HFFc6 (cell line): ENCODE measurements at places on chromosomes 12 and 14. TPM values are rescaled to one million over a fixed set of nuclear protein-coding genes. Genes with fewer than 3 reads are reported as not detected.

DNA sequence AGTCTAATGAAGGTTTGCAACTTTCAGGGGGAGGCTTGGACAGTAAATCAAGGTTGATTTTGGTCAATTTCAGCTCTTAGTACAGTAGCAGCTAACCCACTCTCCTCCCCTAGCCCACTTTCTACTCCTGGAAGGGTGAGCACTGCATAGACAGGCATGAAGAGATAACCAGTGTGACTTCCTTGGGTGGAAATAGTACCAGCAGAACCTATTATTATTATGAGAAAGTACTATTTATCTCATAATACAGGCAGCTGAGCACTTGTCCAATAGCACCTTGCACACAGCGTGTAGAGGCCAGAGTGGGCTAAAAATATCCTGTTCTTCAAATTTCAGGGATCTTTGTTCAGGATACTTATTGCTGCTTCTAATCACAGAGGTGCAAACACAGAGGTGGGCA lies 96.2 kb upstream of the FKBP4 start:
- no peaks in the 10 kb centered on the region; the same call in 1 of the 2 replicates for H3K4me1 ChIP-seq
- no peak for DNase-seq
- peaks cover 33% of the 10 kb centered on the region for H3K27me3 ChIP-seq
- no peak overlapping the region for H3K27ac ChIP-seq
- H3K36me3 ChIP-seq: peaks cover 9% of the 10 kb centered on the region; the same call in 1 of the 2 replicates

- H3K4me3 ChIP-seq: no peak overlapping the region
- no peak for DNase-seq
- no peaks in the 10 kb centered on the region for H3K27me3 ChIP-seq
Observed at GRCh38 chr12:44379831-44380230, 496.3 kb downstream of the NELL2 start.

DNA sequence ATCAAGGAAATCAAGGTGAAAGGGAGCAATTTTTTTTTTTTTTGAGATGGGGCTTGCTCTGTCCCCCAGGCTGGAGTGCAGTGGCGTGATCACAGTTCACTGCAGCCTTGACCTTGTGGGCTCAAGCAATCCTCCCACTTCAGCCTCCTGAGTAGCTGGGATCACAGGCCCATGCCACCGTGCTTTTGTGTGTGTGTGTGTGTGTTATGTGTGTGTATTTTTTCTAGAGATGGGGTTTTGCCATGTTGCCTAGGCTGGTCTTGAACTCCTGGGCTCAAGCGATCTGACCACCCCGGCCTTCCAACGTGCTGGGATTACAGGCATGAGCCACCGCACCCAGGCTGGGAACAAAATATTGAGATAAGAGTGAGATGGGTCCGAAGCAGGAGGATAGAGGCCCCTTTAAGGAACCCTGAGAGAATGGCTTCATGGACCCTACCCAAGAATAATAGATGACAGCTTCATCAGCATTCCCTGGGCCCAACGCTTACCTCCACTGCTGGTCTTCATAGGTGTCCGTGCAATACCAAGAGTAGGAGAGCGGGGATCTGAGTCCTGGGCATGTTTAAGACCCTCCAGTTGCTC lies 1.0 kb downstream of the CDCA3 start:
- H3K4me3 ChIP-seq: peak overlapping the region; percentile 98
- DNase-seq: no peak
- peaks cover 14% of the 10 kb centered on the region for H3K27me3 ChIP-seq
- peak overlapping the region; percentile 93 for H3K27ac ChIP-seq

- no peak overlapping the region for H3K4me3 ChIP-seq
- H3K27ac ChIP-seq: peak overlapping the region; percentile 77
- no peaks in the 10 kb centered on the region; the same call in 1 of the 2 replicates for H3K36me3 ChIP-seq
- H3K4me1 ChIP-seq: peaks cover 94% of the 10 kb centered on the region
- peak; percentile 66 for DNase-seq
Observed at GRCh38 chr12:62720661-62721330, 214.2 kb downstream of the PPM1H start.

DNA sequence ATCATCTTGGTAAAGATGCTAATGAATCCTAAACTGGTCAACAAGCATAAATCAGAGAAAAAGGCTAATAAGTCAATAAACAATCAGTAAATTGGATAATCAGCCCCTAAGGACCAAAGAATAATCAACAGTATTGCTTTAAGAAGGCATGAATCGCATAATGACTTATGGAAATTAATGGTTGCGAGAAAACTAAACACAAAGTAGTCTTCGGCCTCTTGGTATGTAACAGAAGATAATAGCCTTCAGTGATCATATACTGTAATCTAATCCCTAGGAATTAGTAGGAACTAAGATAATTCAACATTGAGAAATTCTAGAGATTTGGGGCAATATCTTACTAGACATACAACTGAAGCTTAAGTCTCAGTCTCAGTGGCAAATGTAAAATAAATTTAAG lies 122.1 kb downstream of the PRKCH start:
- H3K36me3 ChIP-seq: no peaks in the 10 kb centered on the region
- DNase-seq: no peak
- no peak overlapping the region for H3K4me3 ChIP-seq
- peaks cover 17% of the 10 kb centered on the region for H3K27me3 ChIP-seq
- H3K27ac ChIP-seq: no peak overlapping the region

DNA sequence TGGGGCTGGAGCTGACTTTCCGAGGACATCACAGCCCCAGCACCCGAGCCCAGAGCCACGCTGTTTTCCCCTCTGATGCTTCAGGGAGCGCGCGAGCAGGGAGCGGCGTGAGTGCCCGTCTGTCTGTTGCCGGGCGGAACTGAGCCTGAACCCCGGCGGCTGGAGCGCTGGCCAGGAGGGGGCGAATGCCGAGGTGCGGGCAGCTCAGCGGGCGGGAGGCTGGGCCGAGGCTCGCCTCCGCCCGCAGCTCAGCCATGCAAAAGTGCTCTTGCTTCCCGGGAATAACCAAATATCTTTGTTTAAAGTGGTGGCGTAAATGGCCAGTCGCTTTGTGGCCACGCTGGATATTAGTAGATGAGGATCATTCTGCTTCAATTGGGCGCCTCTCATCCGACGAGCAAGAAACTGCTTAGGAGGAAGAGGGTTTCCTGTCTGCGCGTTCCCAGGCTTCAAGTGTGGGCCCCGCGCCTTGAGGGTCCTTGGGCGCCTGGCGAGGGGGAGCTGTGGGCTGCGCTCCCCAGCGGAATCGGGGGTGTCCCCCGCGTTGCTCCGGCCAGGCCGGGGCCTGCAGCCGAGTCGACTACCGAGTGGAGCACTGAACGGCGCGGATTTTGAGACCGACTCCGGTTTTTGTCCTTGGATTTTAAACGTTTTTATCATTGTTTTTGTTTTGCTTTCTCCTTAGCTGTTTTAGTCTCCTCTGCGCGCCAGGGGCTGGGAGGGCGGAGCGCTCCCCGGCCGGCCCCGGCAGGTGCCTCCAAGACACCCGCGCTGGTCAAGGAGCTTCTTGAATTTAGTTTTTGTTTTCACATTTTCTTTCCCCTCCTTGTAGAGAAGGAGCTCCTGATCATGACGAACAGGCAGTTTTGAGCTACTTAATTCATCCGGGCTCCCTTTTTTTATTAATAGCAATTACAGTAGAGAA lies 831 bp upstream of the NKX2-1 start:
- peaks cover 63% of the 10 kb centered on the region for H3K27me3 ChIP-seq
- peak; percentile 5 for DNase-seq
- no peak overlapping the region for H3K27ac ChIP-seq
- H3K4me1 ChIP-seq: peaks cover 5% of the 10 kb centered on the region; the same call in 1 of the 2 replicates

- H3K27me3 ChIP-seq: peaks cover 42% of the 10 kb centered on the region
- H3K4me1 ChIP-seq: peaks cover 18% of the 10 kb centered on the region
- no peaks in the 10 kb centered on the region for H3K36me3 ChIP-seq
- DNase-seq: no peak
Observed at GRCh38 chr12:53807322-53807860, 55.6 kb upstream of the CISTR start.

DNA sequence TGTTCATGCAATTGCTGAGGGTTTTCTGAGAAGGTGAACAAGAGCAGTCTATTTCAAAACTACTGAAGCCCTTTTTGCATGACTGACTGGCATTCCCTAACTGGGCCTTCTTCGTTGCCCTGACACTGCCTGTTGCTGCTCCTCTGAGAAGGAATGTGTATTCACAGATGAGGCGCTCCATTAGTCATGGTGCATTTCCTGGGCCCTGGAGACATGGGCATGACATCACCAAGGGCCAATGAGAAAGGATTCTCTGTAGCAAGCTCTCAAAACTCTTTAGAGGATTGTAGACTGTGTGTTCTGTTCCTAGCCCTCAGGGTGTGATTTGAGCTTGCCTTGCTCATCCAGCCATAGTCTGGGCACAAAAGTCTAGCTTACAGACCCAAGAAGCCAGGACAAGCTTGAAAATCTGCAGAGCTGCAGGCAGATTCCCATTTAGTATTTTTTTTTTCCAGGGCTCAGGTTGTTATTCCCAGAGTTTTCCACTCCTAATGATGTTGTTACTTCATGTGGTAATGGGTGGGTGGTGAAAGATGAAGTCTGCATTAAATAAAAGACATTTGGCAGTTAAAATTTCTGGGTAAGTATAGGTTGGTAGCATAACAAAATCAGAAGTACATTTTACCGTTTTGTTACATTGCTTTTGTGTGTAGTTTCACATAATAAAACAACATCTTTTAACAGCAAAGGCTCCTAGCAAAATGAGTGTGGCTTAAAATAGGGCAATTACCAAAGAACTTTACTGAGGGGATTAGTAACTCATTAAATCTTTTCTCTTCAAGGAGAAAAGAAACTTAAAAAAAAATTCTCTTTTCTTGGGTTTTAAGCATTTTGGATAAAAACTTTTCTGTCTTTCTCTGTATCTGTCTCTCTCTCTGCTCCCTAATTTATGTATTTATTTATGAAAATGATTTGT lies 318.4 kb downstream of the RAD51B start:
- H3K4me1 ChIP-seq: peaks cover 77% of the 10 kb centered on the region
- peak overlapping the region; percentile 70 for H3K4me3 ChIP-seq
- DNase-seq: peak; percentile 98
- H3K27ac ChIP-seq: peak overlapping the region; percentile 94

- peaks cover 7% of the 10 kb centered on the region for H3K27me3 ChIP-seq
- no peak overlapping the region for H3K27ac ChIP-seq
- H3K4me3 ChIP-seq: no peak overlapping the region
- DNase-seq: no peak
Observed at GRCh38 chr12:32517966-32518365, 118.6 kb downstream of the FGD4 start.

DNA sequence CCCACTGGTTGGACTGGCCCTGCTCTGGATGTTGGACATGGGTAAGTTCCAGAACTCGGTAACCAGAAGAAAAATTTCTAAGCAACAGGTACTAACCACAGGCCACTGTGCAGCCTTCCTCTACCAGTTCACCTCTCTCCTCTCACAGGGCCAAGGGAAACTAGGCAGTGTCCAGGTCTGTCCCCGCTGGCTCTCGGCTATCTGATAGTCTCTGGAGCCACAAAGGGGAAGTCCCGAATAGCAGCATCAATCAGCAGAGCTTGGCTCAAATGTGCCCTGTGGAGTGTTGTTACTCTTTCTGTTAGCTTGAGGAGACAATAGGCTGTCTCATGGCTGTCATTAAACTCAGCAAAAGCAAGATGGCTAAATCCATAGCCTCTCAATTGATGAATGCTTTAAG lies 73.2 kb downstream of the TSPAN11 start:
- no peak for DNase-seq
- no peaks in the 10 kb centered on the region for H3K36me3 ChIP-seq
- H3K4me1 ChIP-seq: peaks cover 38% of the 10 kb centered on the region
- no peak overlapping the region for H3K4me3 ChIP-seq
- H3K27me3 ChIP-seq: peaks cover 13% of the 10 kb centered on the region
- H3K27ac ChIP-seq: no peak overlapping the region

DNA sequence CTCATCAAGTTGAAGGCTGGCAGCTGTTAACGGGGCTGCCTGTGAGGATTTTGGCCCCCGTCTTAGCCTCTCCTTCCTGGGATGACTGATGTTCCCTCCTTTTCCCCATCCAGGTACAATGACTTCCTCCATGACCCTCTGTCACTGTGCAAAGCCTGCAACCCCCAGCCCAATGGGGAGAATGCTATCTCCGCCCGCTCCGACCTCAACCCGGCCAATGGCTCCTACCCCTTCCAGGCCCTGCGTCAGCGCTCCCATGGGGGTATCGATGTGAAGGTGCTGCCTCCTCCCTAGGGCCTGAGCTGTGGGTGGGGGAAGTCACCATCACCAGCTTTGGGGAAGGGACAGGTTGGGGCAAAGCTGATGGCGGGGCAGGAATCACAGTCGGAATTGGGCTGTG lies 16.1 kb downstream of the SDS start:
- H3K27ac ChIP-seq: no peak overlapping the region
- H3K4me1 ChIP-seq: no peaks in the 10 kb centered on the region
- no peak for DNase-seq
- peaks cover 6% of the 10 kb centered on the region; the same call in 1 of the 2 replicates for H3K36me3 ChIP-seq
- H3K27me3 ChIP-seq: no peaks in the 10 kb centered on the region

DNA sequence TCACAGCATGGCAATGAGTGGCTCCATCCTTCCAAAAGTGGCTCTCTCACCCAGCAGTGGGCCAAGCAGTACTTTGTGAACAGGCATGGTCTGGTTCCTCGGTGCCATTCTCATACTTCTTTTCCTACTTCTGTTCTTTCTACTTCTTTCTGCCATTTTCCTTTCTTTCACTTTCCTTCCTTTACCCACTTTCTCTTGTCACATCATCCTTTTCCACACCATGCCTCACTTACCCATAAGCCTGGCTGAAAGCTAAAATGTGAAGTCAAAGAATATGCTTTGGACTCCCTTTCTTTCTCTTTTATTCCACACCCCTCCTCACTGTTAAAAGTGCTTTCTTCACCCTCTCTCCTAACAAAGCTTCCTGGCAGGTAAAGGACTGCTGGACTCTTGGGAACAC lies 57.0 kb downstream of the PTHLH start:
- DNase-seq: no peak
- H3K4me3 ChIP-seq: no peak overlapping the region
- no peaks in the 10 kb centered on the region for H3K36me3 ChIP-seq
- H3K27ac ChIP-seq: no peak overlapping the region
- no peaks in the 10 kb centered on the region for H3K4me1 ChIP-seq

DNA sequence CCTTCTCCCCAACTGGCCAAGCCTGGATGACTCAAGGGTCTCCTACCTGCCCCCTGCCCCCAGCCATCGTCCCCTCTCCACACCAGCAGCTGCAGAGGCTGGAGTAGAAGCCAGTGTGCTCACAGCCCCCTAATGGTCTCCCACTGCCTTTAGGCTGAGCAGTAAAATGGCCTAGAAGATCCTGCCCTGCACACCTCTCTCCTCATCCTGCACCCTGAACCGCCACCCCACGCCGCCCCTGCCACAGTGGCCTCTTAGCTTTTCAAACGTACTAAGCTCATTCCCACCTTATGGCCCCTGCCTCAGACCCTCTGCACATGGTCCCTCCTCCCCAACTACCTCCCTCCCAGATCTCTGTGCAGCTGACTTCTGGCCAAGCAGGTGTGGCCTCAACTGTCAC lies 46.3 kb downstream of the RBM19 start:
- H3K36me3 ChIP-seq: peaks cover 17% of the 10 kb centered on the region; the same call in 1 of the 2 replicates
- H3K4me1 ChIP-seq: no peaks in the 10 kb centered on the region
- H3K27ac ChIP-seq: no peak overlapping the region
- no peak overlapping the region for H3K4me3 ChIP-seq

GRCh38 chr12:132055535-132056096 lies 88.5 kb downstream of the DDX51 start:
- no peak overlapping the region for H3K27ac ChIP-seq
- peaks cover 1% of the 10 kb centered on the region for H3K27me3 ChIP-seq
- peaks cover 31% of the 10 kb centered on the region for H3K36me3 ChIP-seq
- H3K4me3 ChIP-seq: no peak overlapping the region

The SERPINA1 gene
- 0.07 TPM in 1 of 3 replicates, not detected in the others for total RNA-seq

The CCDC177 gene
- not detected in 3 replicates for total RNA-seq

The IL26 gene
- not detected in 3 replicates for total RNA-seq

The MCRS1 gene
- total RNA-seq: 45.5 to 55.7 TPM (median 53.2 TPM) in 3 replicates

The IFI27L2 gene
- 171 and 196 TPM in 2 replicates for total RNA-seq

The SIRT4 gene
- total RNA-seq: 0.45 to 2.2 TPM (median 2.1 TPM) in 3 replicates

The PAX9 gene
- 0.10 to 0.33 TPM (median 0.18 TPM) in 3 replicates for total RNA-seq

The NFE2 gene
- 0.18 and 0.46 TPM in 2 replicates for total RNA-seq

The CLEC7A gene
- total RNA-seq: not detected in 3 replicates

The SPX gene
- not detected in 3 replicates for total RNA-seq
